ENCODE measurements at places on chromosomes 2 and 18. TPM values are rescaled to one million over a fixed set of nuclear protein-coding genes. Genes with fewer than 3 reads are reported as not detected.

LIPG gene
- not detected for total RNA-seq

HRH4 gene
- total RNA-seq = 0.39 TPM

TACR1 gene
- not detected for total RNA-seq

LRRTM1 gene
- total RNA-seq = not detected

LINC00305 gene
- total RNA-seq = not detected

MAP4K4 gene
- total RNA-seq = 179 TPM

CCDC68 gene
- not detected for total RNA-seq

ID2 gene
- total RNA-seq = 55.9 TPM

GNAL gene
- total RNA-seq = 0.76 TPM

ELOA2 gene
- not detected for total RNA-seq

All from CD4-positive, CD25-positive, alpha-beta regulatory T cell (primary cell).